Stimulated activated CD4-positive, alpha-beta T cell treated with anti-CD3 and anti-CD28 coated beads, Interleukin-12 subunit alpha, Interleukin-12 subunit beta, amount 100 ng/mL, for 48 hours (primary cell): ENCODE measurements at places on chromosomes 4 and X.

DNA sequence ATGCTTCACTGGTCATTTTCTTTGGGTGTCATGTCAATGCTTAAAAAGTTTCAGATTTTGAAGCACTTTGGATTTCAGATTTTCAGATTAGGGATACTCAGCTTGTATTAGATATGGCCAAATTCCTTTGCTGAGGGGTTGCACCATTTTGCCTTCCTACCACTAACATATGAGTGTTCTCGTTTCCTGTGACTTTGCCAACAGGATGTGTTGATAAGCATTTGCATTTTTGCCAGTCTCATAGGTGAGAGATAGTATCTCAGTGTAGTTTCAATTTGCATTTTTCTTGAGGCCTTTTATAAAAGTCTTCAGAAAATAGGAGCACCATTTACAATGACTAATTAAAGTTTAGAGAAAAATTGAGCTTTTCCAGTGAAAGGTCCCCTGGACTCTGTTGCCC, 71.6 kb upstream of the CLCN4 start:
- DNase-seq = no peak

- no peak for DNase-seq
Measured at GRCh38 chr4:40280586-40280985, 54.5 kb upstream of the CHRNA9 start.

GRCh38 chrX:139287155-139287924, 243.2 kb upstream of the F9 start:
- no peak for DNase-seq

DNA sequence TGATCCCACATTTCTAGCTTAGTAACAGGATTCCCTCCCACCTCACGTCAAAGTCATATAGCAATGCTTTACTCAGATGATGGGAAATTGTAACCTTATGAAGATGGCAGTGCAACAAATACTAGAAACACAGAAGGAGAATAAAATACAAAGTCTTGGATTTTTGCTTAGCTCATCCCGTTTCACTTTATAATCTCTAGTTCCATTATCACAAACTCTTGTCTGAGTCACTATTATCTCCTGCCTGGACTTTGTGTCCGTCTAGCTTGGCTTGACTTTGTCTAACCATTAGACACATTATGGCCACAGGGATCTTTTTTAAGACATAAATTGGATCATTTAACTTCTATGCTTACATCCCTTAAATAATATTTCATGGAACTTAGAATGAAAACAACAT, 127.1 kb upstream of the GABRG1 start:
- DNase-seq = no peak

- no peak for DNase-seq
Measured at GRCh38 chr4:188299161-188299560, 159.9 kb downstream of the TRIML1 start.
